MCF 10A (cell line): ENCODE measurements at places on chromosomes 16 and 17.
A peak's percentile ranks its signal among the peaks of the same experiment; 100 is the strongest.

- DNase-seq: no peak
Observed at GRCh38 chr17:40872416-40872815, 5.4 kb upstream of the KRT12 start.

GRCh38 chr17:60601447-60602384 lies 1.7 kb downstream of the PPM1D start:
- DNase-seq: peak; percentile 85

- no peak for DNase-seq
Observed at GRCh38 chr17:78781893-78782304, at the start of gene CYTH1. TSS of gene CYTH1 (minus strand) at chr17:78782273. CDS start at chr17:78782223, 50 bp downstream.

DNA sequence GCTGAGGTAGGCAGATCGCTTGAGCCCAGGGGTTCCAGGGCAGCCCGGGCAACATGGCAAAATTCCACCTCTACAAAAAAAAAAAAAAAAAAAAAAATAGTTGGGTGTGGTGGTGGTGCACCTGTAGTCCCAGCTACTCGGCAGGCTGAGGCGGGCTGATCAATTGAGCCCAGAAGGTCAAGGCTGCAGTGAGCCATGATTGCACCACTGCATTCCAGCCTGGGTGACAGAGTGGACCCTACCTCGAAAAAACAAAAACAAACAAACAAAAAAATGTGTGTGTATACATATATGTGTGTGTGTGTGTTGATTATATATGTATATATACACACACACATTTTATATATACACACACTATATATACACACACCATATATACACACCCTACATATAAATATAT lies 39.1 kb upstream of the TBC1D3K start:
- no peak for DNase-seq

DNA sequence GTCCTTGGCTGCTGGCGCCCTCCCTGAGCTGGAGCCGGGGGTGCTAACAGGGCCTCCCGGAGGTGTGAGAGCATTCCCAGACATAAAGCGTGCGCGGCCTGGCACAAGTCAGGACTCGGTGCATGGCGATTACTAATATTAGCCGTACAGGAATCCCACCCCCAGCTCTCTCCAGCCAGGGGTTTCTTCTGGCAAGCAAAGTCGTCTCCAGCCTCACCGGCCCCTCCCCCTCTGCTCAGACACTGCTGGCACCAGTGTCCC lies 5.0 kb downstream of the CASKIN1 start:
- no peak for DNase-seq

DNA sequence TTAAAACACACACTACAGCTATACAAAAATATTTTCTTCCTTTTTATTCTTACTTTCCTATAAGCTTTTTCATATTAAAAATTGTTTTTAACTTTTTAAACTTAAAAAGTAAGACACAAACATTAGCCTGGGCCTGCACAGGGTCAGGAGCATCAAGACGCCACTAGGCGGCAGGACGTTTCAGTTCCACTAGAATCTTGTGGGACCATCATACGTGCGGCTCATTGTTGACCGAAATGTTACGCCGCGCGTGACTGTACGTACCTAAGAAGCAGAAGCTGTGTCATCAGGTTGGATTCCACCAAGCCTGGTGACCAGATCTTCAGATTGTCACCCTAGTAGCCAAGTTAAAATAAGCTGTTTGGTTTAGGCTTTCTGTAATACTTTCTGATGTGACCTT lies 47.1 kb downstream of the USP10 start:
- no peak for DNase-seq

GRCh38 chr17:67171560-67171959 lies 73.4 kb downstream of the HELZ start:
- no peak for DNase-seq

DNA sequence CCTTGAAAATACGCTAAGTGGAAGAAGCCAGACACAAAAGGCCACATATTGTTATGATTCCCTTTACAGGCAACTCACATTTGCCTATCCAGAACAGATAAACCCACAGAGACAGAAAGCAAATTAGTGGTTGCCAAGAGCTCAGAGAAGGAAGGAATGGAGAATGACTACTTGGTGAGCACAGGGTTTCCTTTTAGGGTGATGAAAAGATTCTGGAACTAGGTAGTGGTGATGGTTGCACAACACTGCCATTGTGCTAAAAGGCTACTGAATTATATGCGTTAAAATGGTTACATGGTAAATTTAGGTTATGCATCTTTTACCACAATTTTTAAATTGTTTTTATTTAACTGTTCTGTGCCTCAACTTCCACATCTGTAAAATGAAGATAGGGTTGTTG lies 4.4 kb downstream of the COPRS start:
- no peak for DNase-seq

DNA sequence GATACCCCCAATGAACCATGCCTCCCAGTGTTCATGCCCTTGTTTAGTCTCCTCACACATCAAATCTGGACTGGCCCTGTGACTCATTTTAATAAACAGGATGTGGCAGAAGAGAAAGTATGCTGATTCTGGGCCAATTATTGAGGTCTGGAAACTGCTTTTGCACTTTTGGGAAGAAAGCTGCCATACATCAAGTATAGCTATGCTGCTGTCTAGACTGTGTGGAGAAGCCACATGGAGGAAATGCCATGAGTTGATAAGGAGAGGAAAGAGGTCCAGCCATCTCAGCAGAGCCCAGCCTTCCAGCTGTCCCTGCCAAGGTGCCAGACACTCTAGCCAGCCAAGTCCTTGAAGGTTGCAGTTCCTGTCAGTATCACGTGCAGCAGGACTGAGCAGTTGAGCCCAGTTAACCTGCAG lies 16.7 kb downstream of the RPRML start:
- DNase-seq: peak; percentile 35

GRCh38 chr17:4945176-4945943 lies 3.0 kb downstream of the PFN1 start:
- DNase-seq: peak; percentile 96

DNA sequence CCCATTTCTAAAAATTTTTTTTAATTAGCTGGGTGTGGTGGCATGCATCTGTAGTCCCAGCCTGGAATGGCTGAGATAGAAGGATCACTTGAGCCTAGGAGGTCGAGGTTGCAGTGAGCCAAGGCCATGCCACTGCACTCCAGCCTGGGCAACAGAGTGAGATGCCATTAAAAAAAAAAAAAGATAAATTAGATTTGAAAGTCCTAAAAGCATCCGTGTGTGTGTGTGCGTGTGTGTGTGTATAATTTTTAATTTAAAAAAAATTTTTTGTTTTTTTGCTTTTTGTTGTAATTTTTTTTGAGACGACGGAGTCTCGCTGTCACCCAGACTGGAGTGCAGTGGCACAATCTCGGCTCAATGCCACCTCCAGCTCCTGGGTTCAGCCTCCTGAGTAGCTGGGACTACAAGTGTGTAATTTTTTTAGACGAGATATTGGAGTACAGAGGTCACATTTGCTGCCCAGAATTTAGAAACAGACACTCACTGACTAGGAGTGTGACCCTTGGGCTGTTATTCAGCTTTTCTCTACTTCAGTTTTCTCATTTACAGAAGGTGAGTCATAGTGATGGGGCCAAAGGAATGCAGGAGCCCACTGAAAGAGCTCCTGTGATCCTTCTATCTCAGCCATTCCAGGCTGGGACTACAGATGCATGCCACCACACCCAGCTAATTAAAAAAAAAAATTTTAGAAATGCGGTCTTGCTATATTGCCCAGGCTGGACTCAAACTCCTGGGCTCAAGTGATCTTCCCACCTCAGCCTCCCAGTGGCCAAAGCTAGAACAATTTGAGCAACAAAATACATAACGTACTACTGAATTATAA lies 25.5 kb upstream of the TBX4 start:
- peak; percentile 28 for DNase-seq

GRCh38 chr16:57775661-57776469 lies 26.4 kb downstream of the KIFC3 start:
- no peak for DNase-seq

DNA sequence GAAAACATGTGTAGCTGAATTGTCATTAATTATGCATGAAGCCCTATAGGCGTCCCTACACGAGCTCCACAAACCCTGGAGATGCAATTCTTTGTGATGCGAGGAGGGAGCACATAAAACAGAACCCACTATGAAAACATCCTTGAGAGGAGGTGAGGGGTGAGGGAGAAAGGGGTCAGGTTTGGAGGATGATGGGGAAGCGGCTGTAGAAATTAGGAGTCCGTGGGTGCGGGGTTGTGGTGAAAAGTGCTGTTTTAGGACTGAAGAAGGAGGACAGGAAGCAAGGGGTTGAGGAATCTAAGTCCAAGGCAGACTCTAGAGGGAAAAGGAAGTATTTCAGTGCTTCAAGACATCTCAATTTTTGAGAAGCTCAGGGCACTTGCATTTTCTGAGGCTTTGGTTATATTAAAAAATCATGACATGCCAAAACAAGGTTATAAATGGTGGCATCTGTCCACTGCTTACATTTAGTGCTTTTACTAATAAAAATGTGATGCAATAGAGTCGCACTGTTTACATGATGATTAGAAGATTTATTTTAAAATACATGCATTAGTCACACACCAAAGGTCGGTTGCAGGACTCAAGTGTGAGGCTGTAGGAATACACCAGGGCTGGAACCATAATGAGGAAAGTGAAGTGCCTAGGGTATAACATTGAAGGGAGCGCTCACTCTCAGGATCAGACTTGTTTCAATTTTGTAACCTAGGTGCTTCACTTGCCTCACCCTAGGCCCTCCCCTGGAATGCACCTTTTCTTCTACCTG lies 379.5 kb downstream of the HS3ST4 start:
- no peak for DNase-seq

DNA sequence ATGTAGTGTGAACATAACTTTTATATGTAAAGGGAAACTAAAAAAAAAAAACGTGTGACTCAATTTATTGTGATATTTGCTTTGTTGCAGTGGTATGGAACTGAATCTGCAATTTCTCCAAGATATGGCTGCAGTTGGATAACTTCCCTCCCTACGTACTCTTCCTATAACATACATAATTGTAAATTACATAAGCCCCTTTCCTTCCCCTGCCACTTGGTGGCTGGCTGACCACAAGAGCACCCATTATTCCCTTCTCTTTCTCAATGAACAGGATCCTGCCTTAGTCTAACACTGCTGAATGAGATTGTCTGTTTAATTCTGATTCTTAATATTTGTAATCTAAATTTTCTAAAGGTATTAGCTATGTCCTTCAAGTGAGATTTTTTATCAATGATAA lies 27.8 kb downstream of the CCL4 start:
- DNase-seq: peak; percentile 16

DNA sequence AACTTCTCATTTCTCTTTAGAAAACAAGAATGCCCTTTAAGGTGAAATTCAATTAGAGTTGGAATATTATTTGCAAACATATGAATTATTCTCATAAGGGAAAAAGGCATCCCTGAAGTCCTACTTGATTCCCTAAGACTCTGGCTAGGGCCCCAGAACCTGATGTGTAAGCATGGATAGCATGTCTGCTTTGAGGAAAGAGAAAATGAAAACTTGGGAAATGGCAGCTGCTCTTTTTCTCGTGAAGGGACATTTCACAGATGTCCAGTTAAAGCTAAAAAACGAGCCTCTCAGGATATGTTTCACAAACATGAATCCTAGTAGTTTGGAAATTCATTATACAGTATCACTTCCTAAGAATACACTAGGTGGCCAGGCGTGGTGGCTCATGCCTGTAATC lies 112.3 kb upstream of the CLEC3A start:
- no peak for DNase-seq

DNA sequence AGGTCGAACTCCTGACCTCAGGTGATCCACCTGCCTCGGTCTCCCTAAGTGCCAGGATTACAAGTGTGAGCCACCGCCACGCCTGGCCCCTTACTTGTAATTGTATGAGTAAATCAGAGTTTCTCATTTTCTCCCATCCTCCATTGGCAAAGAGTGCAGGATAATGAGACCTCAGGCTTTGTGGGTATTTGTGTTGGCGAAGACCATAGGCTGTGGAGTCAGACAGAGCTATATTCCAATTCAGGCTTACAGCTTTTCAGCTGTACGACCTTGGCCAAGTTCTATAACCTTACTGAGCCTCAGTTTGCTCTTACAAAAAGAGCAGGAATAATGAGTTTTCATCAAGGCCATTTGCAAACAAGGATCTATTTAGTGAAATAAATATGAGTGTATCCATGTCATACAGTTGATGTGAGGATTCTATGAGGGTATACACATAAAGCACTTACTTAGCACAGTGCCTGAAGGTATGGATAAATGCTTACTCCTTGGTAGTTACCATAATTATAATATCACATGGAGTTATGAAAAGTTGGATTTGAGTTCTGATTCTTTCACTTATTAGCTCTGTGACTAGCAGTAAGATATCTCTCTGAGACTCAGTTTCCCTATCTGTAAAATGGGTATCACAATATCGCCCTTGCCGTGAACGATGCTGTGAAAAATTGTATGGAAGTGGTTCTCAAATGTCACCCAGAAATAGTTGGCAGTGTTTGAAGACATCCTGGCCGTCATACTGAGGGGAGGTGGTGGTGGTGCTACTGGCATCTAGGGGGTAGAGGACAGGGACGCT lies 25.6 kb upstream of the CPPED1 start:
- DNase-seq: no peak

GRCh38 chr16:75590920-75591843 lies 25.0 kb downstream of the GABARAPL2 start:
- no peak for DNase-seq

DNA sequence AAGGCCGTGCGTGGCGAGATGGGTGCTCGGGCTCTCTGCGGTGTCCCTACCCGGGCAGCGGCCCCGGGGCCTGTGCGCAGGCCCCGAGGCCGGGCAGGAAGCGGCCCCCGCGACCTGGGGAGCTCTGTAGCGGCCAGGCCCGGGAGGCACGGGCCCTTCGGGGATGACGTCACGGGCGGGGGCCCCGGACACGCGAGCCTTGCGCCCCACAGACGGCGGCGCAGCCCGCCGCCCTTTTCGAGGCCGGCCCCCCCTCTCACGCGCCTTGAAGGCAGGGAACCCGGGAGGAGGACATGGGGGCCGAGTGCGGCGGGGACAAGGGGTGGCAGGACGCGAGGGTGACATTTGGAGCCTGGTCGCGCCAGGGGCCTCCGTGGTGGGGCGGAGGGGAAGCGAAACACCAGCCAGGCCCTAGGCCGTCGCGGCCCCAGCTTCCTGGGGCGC lies 1.1 kb downstream of the RAI1 start:
- no peak for DNase-seq

GRCh38 chr17:76972046-76972641 lies 103.9 kb downstream of the MGAT5B start:
- DNase-seq: no peak

DNA sequence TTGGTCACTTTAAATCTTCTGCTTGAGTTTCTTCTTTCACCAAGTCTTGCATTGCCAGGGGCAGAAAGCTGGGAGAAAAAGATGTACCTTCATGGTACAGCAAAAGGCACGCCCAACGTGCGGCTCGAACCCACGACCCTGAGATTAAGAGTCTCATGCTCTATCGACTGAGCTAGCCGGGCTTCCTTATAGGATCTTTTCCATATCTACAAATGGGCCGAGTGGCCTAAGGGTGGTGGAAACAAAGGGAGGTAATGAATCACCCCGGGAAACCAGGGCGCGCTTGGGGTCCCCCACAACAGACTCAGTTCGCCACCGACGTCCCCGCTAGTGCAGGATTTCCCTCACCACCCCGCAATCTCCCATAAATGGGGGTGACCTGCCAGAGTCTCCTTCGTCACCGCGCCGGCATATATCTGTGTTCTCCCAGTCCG lies 7.5 kb upstream of the OR1F1 start:
- DNase-seq: no peak
